Muscle of arm (tissue), 14 donors: ENCODE measurements at places on chromosomes 16 and 17. TPM values are rescaled to one million over a fixed set of nuclear protein-coding genes. Genes with fewer than 3 reads are reported as not detected.

- DNase-seq, result no peak
These were observed 1.4 kb downstream of the COTL1 start for GRCh38 chr16:84616515-84616914.

DNA sequence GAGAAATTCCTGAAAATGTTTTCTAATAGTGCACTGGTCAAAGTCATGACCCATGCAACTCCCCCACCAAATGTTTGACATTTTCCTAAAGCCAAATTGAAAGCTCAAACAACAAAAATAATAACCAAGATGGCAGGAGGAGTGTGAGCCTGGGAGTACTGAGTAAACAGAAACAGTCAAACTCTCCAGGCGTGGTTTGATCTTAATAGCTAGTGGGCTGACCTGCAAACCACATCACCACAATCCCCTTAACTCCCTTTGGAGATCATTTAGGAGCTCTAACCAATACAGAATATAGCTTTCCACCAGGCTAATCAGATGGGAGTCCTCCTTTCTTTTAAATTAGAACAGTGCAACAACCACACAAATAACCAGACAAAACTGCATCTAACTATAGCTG is 19.2 kb upstream of the MEIOC start:
- DNase-seq, result no peak

- no peak for DNase-seq
These were observed 278.6 kb downstream of the HAPSTR1 start for GRCh38 chr16:9370061-9370491.

GRCh38 chr17:57032343-57032742 is 52.7 kb upstream of the AKAP1 start:
- DNase-seq, result no peak

DNA sequence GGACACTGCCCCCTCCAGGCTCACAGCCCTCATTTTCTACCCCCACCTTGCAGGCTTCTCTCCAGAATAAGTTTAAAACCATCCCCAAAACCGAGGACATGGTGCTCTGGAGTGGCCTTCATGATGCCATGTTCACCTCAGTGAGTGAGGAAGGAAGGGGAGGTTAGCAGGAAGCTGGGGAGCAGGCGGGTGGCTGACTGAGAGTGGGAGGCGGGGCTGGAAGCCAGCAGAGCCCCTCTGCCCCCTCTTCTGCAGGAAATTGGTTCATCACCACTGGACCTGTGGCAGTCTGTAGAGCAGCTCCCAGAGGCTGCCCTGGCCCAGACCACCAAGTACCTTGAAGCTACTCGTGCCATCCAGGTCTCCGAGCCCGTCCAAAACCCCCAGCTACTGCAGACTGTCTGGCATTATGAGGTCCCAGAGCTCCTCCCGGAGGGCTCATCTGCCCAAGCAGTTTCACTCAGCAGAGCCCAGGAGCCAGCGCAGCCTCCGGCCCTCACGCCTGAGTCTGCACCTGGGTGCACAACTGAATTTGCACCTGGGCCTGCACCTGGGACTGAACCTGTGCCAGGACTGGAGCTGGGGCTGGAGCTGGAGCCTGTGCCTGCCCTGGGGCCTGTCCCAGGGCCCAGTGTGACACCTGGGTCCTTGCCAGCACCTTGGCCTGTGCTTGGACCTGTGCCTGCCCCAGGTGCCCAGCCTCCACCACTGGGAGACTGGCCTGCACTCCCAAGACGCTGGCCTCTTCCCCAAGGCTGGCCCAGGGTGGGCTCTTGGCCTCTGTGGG is 19.0 kb downstream of the C16orf96 start:
- DNase-seq, result no peak

GRCh38 chr17:39759204-39759603 is 21.5 kb downstream of the GRB7 start:
- DNase-seq, result no peak

DNA sequence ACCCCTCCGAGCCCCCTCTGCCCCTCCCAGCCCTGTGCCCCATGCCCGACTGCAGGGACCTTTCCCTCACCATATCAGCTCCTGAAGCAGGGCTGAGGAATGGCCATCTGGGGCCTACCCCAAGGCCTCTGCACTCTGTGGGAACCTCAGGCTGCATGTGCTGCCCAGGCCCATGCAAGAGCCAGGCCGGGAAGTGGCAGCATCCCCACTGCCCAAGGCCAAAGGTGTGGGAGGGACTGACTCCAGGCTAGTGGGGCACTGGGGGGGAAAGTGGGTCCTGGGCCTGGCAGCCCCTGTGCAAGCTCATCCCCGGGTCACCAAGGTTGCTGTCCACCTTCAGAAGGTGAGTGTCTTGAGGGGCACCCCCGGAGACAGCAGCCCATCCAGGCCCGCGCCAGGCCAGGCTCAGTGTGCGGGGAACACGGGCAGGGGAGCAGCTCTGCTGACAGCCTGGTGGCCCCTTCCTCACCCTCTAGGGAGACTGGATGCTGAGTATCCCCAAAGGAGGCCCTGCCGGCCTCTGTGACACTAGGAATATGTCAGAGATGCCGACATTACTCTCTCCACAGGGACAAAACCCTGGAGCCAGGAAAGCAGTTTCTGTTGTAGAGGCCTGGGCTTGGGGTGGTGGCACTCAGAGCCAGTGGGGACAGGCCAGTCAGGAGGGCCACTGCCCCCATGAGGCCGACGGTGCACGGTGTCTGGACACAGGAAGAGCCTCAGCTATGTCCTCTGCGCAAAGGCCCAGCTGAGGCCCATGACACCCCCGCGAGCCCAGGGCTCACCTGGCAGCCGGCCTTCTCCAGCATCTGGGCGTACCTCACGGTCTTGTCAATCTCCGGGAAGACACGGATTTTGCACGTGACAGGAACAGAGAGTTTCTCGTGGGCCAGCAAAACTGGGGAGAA is 3.3 kb downstream of the DUS1L start:
- no peak for DNase-seq

DNA sequence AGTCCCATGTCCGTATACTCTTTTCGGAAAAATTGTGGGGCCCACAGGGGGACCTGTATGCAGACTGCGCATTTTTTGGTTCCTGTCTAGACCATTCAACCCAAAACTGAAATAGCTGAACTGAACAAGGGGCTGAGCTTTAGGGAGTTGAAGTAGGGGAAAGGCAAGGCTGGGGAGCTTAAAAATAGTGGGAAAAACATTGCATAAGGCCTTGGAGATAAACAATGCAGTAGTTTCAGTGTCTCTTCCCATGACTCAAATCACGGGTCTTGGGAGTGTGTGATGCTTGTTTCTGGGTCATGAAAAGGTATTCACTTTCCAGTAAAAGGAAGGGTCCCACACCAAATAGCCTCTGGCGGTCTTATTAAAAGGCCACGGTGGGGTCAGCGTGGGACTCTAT is 402.8 kb upstream of the SALL1 start:
- no peak for DNase-seq

DNA sequence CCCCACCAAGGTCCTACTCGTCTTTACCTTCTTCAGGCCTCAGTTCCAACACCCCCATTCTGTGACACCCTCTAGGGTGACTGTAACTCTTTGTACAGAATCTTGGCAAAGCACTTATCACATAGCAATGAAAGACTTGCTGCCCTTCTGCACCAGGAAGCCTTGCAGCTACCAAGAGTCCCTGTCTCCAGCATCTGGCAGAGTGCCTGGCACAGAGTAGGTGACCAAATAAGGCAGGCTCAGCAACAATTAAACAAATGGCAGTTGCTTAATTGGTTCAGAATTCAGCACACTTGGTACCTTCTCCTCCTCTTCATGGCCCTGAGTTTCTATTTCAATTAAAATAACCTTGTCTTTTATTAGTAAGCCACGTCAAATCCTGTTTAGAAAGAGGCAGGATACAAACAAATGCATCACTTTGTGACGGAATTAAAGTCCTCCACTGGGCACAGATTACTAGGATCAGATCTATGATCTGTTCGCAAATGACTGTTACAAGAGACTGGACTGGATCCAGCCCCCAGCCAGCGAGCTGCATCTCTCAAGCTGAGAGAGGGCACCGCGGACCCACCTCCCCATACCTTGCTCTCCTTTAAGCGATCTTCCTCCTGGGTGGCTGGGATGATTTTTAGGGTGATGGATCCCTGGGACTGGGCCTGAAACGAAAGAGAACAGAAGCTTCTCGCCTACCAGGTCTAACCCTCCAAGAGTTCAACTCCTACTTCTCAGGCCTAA is 9.4 kb downstream of the MPP3 start:
- no peak for DNase-seq

DNA sequence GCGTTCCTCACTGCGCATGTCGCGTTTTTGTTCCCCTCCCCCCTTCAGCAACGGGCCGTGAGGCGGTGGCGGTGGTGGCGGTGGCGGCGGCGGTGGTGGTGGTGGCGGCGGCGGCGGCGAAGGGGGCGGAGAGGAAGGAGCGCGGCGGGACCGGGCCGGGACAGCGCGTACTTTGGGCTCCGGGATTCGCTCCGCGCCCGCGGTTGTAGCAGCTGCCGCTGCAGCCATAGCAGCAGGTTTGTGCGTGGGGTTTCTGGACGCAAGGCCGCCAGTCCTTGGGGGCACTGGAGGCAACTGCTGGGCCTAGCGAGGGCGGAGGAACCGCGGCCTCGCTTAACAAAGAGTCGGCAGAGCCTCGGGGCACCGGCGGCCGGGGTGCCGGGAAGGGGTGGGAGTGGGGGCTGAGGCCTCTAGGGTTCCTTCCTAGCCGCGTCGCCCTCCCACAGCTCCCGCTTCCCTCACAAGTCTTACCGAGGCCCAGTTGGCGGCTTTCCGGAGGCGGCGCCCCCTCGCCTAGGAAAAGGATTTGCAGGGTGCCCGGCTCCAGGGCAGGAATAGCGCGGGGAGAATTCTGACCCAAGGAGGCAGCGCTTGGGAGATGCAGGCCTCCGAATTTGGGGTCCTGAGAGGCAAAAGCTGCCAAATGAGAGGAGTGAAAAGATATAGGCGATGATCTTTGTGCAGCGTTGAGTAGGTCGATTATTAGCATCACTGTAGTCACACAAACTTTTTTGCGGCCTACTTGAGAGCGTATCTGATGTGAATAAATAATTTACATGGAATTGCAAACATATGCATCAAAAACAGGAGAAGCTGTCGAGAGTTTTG is at the start of gene DDX42:
TSS of gene DDX42 (plus strand) at position 30 of the 828 bp plus-strand sequence. CDS start 12,880 bp downstream, outside the sequence.
- DNase-seq, result peak; percentile 54

KRT28 gene
- not detected for polyA plus RNA-seq
